GM03348 (cell line): ENCODE measurements at places on chromosomes 1 and 21.

DNA sequence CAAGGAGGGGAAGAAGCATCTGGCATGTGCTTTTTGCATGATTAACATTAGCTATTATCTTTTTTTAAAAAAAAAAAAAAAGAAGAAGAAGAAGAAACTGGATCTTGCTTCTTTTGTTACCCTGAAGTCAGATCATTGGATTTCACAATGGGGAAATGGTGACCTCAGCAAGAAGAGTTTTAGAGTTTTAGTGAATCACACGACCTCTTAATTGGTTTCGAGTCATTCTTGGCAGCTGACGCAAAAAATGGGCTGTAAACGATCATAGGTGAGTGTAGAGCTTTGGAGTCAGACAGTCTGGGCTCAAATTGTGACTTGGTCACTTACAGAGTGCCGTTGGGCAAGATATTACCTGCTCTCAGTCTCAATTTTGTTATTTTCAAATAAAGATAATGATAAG is 33.3 kb upstream of the PGBD5 start:
- no peak for DNase-seq

DNA sequence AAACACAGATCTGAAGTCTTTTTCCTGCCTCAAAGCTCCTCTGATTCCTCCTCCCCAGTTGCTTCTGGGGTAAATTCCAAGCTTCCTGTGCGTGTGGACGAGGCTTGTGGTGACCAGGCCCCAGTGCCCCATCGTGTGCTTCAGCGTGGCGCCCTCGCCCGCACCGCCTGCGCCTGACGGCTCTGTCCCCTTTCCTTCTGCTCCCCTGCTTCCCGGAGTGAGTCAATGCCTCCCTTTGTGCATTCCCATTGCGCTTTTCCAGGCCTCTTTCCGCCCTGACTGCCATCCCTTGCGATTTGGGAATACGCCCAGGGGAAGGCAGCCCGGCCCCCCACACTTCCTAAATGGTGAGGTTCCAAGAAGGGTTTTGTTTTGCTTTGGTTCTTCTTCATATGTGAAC is 36.3 kb downstream of the FAAP20 start:
- DNase-seq, result no peak

DNA sequence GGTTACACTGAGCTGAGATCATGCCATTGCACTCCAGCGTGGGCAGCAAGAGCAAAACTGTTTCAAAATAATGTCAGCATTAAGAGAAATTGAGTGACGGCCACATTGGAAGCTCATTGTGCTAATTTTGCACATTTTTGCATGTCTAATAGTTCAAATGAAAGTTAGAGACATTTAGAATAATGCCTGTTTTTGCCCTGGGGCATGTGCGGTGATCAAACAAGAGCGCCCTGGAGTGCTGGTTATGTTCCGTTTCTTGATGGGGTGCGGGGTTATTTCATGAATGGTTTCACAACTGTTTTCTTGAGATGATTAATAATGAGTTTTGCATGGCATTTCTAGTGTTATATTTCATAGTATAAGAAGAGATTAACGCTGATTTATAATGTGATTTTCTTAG is 13.1 kb downstream of the OR2T11 start:
- DNase-seq, result no peak

GRCh38 chr1:11528611-11529261 is 49.8 kb downstream of the DISP3 start:
- DNase-seq, result no peak

DNA sequence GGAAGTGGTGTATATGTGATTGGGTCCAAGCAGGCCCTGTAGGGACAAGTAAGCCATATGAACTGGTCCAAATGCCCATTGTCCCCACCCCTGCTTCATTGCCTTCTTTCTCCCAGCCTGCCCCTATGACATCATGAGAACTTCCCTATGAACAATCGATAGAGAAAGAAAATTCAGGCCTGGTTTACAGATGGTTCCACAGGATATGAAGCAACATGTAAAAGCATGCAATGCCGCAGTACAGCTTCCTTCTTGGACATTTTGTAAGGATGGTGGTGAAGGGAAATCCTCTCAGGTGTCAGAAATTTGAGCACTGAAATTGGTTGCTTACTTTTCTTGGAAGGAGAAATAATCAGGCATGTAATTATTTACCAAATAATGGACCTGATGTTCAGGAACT is 581.7 kb downstream of the MRPL39 start:
- DNase-seq, result no peak

GRCh38 chr1:199482426-199482825 is 545.1 kb upstream of the NR5A2 start:
- no peak for DNase-seq

DNA sequence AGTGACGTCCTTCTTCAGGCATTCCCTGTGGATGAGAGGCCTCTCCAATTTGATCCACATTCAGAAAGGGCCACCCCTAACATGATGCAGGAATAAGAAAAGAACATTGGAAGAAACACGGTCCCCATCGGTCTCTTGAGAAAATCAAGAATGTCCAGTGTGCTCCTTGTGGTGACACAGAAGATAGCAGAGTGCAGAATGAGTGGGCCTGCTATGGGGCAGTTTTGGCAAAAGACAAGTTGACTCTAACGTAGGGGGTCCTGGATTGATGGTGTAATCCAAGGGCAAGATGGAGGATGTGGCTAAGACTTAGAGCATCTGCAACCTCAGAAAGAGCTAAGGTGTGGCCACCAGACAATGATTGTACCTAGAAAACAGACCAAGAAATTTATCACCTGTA is 45.1 kb upstream of the COP1 start:
- no peak for DNase-seq

- DNase-seq, result no peak
Measured at GRCh38 chr1:111364690-111365089, 62.8 kb downstream of the OVGP1 start.

GRCh38 chr1:54614563-54614962 is 8.8 kb downstream of the FAM151A start:
- DNase-seq, result no peak

DNA sequence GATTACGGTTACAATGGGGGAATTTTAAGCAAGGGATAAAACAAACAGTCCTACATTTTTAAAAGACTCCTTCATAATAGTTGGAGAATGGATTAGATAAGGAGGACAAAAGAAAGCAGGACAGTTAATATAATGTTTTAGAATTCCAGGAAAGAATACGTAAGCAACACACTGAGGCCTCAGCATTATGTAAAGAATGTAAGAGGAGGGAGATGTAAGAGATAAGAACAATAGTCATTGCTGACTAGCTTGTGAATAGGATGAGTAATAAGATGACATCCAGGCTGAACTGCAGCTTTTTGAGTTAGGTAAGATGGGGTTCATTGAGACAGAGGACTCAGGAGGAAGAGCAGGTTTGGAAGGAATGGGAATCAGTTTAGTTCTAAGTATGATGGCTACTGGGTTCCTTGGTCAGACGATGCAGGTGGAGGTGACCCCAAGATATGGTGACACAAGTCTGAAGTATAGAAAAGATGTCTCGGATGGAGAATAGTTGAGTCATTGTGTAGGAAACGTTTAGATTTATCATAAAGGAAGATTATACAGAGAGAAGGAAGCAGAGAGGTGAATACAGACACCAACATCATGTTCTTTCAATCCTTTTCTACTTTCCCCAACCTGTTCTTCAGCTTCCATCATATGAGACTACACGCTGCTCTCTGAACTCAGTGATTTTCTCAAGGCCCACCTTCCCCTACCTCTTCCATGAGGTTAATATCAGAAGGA is 372.8 kb downstream of the PTBP2 start:
- DNase-seq, result peak; percentile 65

- DNase-seq, result no peak
Measured at GRCh38 chr1:91803847-91804545, 82.0 kb downstream of the TGFBR3 start.

DNA sequence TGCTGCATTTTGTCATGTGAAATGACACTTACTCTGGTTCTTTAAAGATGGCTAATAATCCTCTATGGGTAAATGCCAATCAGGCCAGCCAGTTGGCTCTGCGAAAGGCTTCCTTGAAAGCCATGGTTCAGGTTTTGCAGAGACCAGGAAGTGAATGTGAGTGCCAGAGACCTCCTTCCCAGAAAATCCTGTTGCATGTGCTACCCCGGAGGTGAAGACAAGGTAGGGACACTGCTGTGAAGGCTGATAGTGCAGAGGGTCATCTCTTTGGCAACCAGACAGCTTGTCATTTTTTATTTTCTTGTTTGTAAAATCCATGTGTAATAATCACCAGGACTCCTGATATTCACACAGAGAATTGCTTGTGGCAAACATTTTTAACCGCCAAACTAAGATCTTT is 18.7 kb downstream of the LRRC8D start:
- DNase-seq, result no peak

DNA sequence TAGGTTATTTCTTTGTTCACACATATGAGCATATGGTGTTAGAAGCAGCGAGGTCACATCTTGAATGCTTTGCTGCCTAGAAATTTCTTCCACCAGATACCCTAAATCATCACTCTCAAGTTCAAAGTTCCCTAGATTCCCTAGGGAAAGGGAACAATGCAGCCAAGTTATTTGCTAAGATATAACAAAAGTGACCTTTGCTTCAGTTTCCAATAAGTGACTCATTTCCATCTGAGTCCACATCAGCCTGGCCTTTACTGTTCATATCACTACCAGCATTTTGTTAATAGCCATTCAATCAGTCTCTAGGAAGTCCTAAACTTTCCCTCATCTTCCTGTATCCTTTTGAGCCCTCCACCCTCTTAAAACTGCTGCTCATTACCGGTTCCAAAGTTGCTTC is 1502.5 kb downstream of the KCNT2 start:
- DNase-seq, result no peak

DNA sequence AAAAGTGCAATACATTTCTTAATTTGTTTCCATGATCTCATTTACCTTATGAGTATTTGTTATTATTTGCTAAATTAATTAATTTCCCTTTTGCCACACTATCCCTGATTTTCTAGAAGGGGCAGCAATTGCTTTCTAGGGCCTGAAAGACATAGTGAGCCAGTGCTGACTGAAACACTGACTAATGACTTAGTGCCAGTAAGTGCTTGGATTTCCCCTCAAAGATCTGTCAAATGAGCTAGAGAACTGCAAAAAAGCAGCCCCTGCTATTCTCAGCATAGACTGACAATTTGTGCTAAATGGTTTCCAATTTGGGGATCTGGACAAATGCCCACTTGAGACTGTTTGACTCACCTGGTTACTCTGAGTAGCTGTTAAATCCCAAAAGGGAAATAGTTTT is 35.6 kb upstream of the USH2A start:
- no peak for DNase-seq

DNA sequence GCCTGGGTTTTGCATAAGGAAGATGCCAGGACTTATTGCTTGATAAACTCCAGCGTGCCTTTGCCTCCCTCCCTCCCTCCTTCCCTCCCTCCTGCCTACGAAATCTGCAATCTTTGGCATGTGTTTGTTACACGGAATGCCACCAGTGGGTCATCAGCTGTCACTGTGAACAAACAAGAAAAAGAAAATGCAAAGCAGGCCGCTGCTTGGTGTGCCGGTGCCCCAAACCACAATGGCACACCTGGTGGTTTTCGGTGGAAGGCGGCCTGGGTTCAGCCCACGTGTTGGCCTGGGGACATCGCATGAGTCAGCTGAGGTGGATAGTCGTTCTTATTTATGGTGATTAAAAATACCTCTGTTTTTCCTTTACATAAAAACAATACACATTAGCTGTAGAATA is 16.3 kb upstream of the IFNLR1 start:
- DNase-seq, result no peak

- DNase-seq, result no peak
Measured at GRCh38 chr1:214438530-214438929, 112.9 kb downstream of the PTPN14 start.

- no peak for DNase-seq
Measured at GRCh38 chr21:38668541-38668940, 137.2 kb upstream of the ETS2 start.

DNA sequence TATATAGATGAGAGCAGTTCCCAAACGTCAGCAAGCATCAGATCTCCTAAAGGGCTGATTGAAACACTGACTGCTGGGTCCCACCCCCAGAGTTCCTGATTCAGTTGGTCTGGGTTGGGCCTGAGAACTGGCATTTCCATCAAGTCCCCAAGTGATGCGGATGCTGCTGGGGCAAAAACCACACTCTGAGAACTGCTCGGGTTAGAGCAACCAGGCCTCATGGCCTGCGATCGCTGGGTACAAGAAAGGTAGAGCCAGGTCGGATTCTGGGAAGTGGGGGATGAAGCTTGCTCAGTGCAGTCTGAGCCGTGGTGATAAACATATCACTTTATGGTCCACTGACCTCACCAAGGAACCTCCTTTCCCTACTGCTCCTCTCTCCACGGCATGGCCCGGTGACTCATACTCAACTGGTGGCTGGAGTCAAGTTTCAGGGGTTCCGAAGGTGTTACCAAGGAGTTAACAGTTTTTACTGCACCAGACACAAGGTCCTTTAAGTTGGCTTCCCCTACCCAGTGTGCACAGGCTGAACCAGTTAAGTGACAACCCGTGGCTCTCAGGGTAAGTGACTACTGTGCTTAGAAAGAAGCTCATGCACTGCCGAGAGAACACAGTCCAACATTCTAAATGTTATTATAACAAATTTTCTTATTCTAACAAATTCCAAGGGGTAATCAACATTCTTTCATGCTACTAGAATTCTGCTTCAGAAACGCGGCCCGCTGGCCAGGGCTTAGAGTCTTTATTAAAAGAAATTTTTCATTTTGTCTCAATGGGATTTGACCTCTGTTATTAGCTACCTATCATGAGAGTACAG is 153.5 kb downstream of the TGFBR3 start:
- DNase-seq, result peak; percentile 71

GRCh38 chr1:227768125-227768439 is 32.8 kb downstream of the SNAP47 start:
- DNase-seq, result no peak

GRCh38 chr1:32774950-32775634 is 42.1 kb downstream of the YARS1 start:
- peak; percentile 68 for DNase-seq

DNA sequence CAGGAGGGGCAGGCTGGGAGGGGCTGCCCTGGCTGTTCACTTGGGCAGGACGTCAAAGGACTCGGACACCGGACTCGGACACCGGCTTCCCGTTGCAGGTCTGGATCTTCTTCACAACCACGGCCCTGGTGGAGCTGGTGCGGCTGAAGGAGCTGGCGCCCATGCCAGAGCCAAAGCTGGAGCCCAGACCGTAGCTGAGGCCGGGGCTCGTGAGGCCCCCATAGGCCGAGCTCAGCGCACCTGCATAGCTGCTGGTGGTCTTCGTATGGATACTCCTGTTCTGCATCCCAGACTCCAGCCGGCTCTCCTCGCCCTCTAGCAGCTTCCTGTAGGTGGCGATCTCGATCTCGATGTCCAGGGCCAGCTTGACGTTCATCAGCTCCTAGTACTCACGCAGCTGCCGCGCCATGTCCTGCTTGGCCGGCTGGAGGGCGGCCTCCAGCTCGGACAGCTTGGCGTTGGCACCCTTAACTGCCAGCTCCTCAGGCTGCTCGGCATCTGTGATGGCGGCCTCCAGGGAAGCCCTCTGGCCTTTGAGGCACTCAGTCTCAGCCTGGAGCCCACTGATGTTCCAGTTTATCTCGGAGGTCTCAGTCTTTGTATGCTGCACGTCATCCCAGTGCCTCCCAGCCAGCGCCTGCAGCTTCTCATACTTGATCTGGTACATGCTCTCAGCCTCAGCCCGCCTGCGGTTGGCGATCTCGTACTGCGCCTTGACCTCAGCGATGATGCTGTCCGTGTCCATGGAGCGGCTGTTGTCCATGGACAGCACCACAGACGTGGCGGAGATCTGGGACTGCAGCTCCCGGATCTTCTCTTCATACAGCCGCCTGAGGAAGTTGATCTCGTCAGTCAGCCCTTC is 15.1 kb upstream of the KLF17 start:
- no peak for DNase-seq

GRCh38 chr1:23624440-23624839 is 65.1 kb upstream of the ID3 start:
- DNase-seq, result no peak

GRCh38 chr1:116569776-116570357 is 959 bp downstream of the CD58 start:
- DNase-seq, result no peak
